ENCODE measurements at places on chromosomes 16 and 17.

- no peak for DNase-seq
Observed at GRCh38 chr17:14856176-14856575, 408.9 kb downstream of the PMP22 start.

GRCh38 chr17:42253578-42253977 lies 22.6 kb downstream of the STAT5B start:
- DNase-seq = no peak

GRCh38 chr16:87201790-87202189 lies 115.4 kb downstream of the C16orf95 start:
- DNase-seq = no peak

DNA sequence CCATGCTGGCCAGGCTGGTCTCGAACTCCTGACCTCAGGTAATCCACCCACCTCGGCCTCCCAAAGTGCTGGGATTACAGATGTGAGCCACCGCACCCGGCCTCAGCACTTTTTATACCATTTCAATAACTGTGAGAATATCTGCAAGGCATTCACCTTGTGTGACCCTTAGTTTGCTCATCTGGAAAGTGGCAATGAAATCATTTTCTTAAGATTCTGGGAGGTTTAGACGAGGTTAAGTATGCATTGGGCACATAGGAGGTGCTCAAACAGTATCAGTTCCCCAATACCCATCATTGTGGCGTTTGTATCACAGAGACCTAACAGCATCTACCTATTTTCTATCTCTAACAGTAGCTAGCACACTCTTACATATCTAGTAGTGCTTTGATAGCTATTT lies 481.9 kb upstream of the ERCC4 start:
- DNase-seq = no peak

GRCh38 chr16:2598723-2599122 lies 60.9 kb downstream of the PDPK1 start:
- no peak for DNase-seq

DNA sequence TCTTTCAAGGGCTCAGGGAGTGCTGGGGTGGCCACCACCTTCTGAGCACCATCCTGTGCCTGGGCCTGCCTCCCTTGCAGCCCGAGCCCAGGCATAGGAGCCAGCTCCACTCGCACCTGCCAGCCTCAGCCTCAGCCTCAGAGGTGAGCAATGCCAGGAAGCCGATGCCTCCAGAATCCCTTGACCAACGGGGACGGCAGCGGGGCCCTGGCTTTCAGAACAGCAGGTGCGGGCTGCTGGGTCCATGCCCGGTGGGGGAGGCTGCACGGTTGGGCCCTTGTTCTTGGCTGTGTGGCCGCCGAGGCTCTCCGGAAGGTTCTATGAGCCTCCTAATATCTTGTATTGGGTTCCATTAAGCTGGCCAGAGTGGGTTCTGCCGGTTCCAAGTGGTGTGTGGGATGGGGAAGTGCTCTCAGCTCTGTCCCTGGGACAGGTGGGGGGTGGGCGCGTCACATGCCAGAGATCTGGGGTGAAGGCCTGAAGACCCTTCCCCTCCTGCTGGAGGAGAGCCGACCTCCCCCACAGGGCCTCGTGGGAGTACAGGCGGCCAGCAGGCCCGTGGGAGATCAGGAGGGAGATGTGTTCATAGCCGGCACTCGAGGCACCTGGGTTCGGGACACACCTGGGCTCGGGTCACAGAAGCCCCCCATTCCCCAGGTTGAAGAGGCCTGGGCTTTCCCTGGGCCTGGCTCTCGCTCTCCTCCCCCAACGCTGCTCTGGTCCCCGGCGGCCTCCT lies 27.0 kb downstream of the NPTX1 start:
- no peak for DNase-seq

GRCh38 chr17:9839433-9839832 lies 13.7 kb downstream of the GLP2R start:
- DNase-seq = no peak

DNA sequence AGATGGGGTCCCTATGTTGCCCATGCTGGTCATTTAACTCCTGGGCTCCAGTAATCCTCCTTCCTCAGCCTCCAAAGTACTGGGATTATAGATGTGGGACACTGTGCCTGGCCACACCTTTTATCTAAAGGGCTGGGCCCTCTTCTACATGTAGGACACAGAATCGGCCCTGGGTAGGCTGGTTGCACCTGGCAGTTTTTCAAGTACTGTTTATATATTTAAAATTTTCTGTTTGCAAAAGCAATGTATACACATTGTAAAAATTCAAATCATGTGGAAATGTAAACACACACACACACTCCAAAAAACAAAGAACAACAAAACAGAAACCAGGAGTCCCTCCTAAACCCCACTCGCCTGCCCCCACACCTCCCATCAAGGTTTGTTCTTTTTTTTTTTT lies 28.1 kb upstream of the SIAH1 start:
- DNase-seq = no peak
